ENCODE measurements at places on chromosomes 6 and 20. TPM values are rescaled to one million over a fixed set of nuclear protein-coding genes. Genes with fewer than 3 reads are reported as not detected.
A peak's percentile ranks its signal among the peaks of the same experiment; 100 is the strongest.

DNA sequence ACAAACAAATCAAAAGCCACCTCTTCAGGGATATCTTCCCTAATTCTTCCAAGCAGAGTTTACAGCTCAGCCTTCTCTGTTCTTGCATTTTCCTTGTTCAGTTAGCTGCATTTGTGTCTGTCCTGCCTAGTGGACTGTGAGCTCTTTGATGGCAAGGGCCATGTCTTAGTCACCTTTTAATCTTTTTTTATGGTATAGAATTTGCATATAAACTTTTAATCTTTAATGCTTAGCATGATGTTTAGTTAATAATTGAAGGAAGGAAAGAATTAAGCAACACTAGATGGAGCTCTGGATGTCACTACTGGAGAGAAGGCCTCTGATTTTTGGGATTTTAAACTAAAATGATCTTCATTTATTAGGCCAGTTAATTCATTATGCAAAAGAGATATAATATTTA, 12.1 kb downstream of the PPP2R5D start:
- no peaks in the 10 kb centered on the region for H3K27me3 ChIP-seq
- no peaks in the 10 kb centered on the region for H3K4me1 ChIP-seq
- no peak overlapping the region for H3K4me3 ChIP-seq
- no peaks in the 10 kb centered on the region for H3K36me3 ChIP-seq
- no peak for DNase-seq

Gene C6orf118
- total RNA-seq: not detected

DNA sequence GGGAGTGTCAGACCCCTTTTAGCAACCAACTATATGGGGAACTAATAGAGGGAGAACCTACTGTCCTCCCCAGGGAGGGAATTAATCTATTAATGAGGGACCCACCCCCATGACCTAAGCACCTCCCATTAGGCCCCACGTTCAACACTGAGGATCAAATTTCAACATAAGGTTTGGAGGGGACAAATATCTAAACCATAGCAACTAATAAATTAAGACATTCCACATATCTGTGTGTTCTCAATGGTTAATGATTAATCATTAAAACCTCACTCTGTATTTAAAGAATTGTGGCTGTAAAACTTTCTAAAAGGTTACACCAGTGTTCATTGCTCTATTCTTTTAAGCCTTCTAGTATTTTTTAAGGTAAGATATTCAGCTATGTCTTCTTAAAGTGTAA, 500.4 kb upstream of the SULF2 start:
- peak overlapping the region; percentile 80 for H3K27ac ChIP-seq
- DNase-seq: no peak
- no peaks in the 10 kb centered on the region for H3K27me3 ChIP-seq

- no peaks in the 10 kb centered on the region for H3K36me3 ChIP-seq
- no peak for DNase-seq
- no peak overlapping the region for H3K4me3 ChIP-seq
- H3K27me3 ChIP-seq: no peaks in the 10 kb centered on the region
Observed at GRCh38 chr6:14371530-14371929, 254.0 kb downstream of the CD83 start.
